Activated CD4-positive, alpha-beta T cell treated with anti-CD3 and anti-CD28 coated beads for 4 hours (primary cell): ENCODE measurements at places on chromosomes 6 and 20.

GRCh38 chr20:43068482-43068881, 121.2 kb downstream of the PTPRT start:
- DNase-seq: no peak

DNA sequence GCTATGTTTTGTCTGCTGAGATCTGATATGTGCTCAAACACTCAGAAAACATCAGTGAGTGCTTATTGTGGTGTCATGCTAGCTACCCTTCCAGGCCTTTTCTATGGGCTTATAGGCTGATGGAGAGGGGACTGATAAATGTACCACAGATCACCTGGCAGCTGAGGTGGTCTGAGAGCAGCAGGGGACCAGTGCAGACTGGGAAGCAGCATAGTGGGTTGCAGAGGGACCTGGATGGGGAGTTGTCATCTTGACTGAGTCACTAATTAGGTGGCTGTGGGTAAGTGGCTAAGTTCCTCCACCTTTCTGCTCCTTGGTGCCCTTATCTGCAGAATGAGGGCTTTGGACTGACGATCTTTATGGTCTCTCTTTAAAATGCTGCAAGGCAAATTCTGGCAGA, 2.8 kb downstream of the TMEM200A start:
- no peak for DNase-seq

- DNase-seq: no peak
These were observed 699.7 kb upstream of the ID4 start for GRCh38 chr6:19137505-19137904.

DNA sequence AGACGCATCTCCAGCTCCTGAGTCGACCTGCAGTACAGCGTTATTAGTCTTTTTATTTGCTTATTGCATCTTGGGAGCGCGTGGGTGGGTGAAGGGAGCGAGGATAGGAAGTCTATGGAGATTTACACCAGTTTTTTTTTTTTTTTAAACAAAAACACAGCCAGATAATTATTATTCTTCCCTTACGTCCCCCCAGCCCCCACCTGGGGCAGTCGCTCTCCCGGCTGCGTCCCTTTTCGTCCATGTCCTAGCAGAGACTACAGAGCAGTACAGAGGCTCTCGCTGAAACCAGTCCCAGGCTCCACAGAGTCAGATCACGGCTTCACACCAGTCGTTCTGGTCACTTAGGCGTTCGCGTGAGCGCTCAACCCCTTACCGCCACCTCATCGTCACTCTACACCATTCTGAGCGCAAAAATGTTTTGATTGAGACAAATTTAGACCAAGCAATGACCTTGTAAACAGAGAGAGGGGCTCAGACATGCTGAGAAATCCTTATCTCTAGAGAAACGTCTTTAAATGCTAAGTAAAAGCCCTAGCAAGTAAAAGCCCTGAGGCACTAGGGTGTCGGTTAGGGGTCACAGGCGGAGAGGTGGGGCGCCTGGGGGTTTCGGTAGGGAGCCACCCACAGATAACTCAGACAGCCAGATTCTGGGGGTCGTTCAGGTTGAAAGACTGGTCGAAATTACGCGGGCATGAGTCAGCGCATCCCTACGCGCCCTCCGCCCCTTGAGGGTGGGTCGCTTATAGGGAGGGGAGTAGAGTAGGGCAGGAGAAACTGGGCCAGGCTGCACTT, 975 bp upstream of the PPT2 start:
- no peak for DNase-seq

- no peak for DNase-seq
These were observed 816 bp downstream of the NPEPL1 start for GRCh38 chr20:58693226-58694006.

GRCh38 chr20:56032251-56032650, 26.9 kb upstream of the CBLN4 start:
- no peak for DNase-seq

DNA sequence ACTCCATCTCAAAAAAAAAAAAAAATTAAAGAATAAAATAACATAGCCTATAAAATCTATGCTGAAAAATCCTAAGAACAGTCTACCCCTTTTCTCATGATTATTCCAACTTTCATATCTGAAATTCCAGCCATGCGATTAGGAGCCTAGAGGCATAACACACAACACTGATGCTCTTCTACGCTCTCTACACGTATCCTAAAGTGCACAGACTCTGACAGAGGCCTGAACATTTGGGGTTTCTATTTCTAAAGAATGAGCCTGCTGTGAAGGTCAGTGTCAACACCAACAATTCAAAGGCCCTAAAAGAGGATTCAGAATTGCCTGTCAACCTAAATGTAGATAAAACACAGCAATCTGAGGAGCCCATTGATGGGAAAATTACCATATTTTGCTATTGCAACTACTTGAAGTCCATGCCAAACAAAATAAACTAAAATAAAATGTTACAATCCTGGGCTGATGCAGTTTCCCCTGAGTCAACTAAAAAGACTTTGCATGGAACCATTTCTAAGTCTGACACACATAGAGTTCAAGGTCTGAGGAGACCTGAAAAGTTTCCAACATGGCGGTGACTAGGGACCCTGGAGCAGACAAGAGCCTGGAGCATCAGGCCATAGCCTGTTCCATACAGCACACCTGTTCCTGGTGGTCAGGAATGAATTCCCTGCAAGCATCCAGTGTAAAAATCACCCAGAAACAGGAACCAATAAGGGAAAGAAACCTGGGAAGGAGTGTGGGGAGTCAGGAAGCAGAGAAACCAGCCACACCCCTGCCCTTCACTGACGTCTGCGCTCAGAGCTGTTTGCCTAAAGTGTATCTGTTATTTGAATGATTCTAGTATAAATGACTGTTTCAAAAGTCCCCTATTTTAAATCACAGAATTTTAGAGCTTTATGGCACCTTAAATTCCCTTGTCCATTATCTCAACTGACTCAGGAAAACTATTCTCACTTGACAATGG, 11.8 kb downstream of the NINL start:
- DNase-seq: no peak

DNA sequence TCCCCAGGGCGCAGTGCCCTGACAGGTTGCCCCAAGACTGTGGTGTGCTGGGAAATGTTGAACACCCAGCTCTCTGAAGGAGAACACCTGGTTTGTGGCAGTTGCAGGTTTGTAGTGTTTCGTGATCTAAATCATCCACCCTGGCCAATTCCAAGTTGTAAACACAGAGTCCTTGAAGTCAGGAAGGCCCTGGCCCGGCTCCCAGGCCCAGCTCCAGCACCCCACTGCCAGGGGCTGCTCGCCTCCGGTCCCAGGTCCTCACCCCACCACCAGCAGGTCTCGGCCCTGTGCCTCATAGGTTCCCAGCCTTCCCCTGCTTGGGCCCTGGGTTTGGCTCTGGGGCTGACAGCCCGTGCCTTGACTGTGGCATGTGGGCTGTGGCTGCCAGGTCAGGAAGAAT, 121.4 kb upstream of the MLN start:
- DNase-seq: no peak

DNA sequence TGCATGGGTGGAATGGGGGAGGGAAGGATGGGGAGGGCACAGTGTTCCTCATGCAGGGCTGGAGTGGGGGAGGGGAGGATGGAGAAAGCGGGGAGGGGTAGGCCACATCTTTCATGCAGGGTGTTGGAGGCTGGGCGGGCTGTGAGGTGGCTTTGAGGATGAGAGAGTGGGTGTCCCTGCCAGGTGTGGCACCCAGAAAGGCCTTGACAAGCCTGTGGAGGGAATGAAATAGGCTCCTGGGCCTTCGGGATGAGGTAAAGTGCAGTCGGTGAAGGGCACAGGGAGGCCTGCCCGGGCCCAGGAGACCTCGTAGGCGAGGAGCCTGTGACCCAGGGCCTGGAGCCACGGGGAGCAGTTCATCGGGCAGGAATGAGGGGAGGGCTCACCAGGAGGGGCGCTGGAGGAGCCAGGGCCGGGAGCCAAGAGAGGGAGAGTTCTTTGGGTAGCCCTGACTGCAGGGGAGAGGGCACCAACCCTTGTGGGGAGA, 7.6 kb downstream of the CEBPB start:
- no peak for DNase-seq

GRCh38 chr6:123925842-123926399, 122.3 kb downstream of the NKAIN2 start:
- DNase-seq: no peak

- no peak for DNase-seq
These were observed 542.9 kb upstream of the JAG1 start for GRCh38 chr20:11216451-11217314.

DNA sequence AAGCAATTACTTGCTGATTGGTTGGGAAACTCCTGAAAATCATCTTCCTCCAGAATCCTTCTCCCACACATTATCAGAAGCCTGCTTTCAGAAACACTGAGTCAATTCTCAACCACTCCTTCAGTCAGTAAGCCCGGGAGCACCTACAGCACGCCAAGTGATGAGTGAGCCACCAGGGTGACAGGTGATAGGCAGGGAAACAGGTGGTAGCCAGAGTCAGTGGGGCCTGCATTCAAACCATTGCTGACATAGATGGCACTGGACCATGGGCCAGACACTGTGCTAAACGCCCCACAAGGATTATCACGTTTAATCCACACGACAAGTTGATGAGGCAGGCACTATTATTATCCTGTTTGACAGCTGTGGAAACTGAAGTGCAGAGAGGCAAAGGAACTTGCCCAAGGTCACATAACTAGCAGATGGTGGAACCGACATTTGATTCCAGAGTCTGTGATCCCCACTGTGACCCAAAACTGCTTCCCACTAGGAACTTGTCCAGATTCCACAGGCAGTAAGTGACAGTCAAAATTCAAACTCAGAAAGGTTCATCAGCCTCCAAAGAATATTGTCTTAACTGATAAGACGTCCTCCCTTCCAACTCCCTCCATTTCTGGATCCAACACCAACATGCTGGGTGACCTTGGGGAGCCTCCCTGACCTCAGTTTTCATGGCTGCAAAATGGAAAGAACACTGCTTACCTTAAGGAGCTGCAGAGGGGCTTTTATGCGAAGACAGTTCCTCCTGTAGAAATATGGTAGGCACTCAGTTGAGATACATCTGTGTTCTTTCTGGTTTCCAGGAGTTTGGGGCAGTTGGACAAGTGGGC, 23.9 kb upstream of the TOP1 start:
- DNase-seq: no peak

DNA sequence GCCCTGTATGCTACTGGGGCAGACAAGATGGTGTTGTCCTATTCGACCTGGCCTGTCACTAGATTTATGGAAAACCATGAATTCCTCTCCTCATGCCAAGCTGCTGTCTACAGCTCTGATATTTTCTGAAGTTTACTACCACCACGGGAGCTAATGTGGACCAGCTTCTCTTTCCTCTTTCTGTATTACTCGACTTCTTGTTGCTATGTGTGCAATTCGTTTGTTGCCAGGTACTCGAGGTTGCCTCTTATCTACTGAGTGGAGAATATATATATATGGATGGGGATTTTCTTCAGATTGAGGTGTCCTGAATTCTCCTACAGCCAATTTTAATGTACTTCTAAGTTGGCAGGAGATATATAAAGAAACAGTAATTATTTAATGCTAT, 34.7 kb downstream of the MAN1A1 start:
- DNase-seq: no peak

DNA sequence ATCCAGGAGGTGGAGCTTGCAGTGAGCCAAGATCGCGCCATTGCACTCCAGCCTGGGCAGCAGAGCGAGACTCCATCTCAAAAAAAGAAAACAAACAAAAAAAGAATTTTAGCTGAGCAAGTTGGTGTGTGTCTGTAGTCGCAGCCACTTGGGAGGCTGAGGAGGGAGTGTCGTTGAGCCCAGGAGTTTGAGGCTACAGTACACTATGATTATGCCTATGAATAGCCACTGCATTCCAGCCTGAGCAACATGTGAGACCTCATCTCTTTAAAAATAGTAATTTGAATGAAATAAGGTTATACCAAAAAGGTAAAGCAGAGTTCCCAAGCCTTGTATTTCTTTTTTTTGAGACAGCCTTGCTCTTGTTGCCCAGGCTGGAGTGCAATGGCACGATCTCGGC, 19.8 kb downstream of the MTRES1 start:
- DNase-seq: no peak

- no peak for DNase-seq
These were observed 229.3 kb downstream of the SYNDIG1 start for GRCh38 chr20:24698706-24699206.

DNA sequence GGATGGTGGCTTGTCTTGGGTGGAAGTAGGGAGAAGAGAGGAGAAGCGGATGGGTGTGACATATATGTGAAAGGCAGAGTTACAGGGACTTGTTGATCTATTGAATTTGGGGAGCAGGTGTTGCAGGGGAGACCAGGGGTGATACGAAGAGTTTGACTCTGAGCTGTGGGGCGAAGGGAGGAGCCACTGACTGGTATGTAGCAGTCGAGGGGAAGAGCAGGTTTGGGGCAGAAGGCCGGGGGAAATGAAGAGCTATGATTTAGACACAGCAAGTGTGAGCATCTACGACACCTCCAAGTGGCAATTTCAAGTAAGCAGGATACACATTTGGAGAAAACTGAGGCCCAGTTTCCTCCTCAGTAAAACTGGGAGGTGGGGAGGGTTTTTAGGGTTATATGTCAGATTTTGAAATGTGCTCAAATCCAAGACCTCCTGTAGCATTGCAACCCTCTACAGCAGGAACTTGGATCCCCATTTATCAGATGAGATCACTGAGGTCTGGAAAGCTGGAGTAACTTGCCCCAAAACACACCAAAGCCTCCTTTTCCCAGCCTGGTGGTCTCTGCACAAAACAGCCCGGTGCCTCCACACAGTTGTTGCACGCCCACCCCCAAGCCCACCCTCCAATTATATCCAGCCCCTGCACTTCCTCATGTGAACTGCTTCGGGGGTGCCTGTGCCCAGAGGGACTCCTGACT, 137.8 kb downstream of the PREX1 start:
- DNase-seq: no peak

DNA sequence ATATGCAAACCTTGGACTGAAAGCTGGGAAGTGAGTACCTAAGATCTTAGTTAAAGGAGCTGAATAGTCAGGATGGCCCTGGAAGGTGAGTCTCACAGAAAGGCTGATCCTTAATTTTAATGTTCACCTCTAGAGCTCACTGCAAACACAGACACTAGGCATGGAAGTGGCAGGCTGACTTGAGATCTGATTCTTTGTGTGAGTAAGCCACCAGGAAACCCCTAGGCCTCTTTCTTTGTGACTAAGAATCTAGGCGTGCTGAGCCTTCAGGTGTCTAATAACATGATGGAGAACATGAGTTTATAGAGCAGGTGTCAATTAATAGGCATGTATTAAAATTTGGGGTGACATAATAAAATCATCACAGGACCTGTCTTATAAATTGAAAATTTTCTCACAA, 642.2 kb downstream of the EYS start:
- no peak for DNase-seq

DNA sequence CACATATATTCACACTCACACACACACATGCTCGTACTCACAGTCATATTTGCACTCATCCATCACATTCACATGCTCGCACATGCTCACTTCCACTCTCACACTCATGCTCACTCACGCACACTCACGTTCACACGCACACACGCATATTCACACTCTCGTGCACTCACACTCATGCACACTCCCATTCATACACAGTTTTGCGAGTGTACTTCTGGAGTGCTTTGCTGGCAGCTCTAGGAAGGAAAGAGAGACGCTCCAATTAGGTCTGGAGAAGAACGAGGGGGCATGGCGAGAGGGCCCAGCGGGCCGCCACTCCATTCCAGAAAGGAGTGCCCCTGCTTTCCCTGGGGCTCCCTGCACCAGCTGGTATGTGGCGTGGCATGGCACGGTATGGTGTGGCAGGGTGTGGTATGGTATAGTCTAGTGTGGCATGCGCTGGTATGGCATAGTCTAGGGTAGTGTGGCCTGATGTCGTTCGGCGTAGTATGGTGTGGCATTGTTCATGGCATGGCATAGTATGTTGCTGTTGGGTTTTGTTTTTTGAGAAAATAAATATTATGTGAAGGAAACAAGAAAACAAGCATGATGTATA, 216.8 kb upstream of the CDYL start:
- no peak for DNase-seq
